ENCODE measurements at places on chromosomes 12 and 14.

- DNase-seq, result peak; percentile 88
These were observed at the start of gene ST8SIA1 for GRCh38 chr12:22334410-22335100. Gene ST8SIA1, minus strand, starts transcription at chr12:22334707. Its CDS starts 475 bp downstream, at chr12:22334232.

GRCh38 chr12:46261646-46262045 is 7.2 kb downstream of the SLC38A1 start:
- DNase-seq, result no peak

- DNase-seq, result no peak
These were observed 18.4 kb upstream of the PRPF39 start for GRCh38 chr14:45065540-45065939.

- DNase-seq, result no peak
These were observed 72.8 kb downstream of the TTC7B start for GRCh38 chr14:90743425-90743824.

- peak; percentile 27 for DNase-seq
These were observed 520 bp downstream of the CSRP2 start for GRCh38 chr12:76878099-76878898.

DNA sequence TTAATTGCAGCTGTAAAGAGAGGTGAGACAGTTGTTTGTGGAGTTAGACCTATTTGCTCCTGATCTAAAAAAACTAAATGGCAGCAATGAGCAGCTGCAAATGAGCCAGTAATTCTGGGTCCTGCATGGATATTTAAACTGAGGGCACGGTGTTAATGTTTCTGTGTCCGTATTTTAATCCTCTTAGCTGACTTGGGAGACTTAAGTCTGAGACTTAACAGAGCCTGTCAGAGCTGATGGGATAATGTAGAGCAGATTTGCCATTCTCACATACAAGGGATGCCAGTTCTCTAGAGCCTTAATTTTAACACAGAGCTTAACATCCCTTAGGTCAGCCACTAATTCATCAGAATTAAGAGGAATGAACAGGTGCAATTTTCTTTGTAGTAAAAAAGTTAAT is 178.6 kb upstream of the PDE3A start:
- no peak for DNase-seq

- DNase-seq, result no peak
These were observed 5.7 kb downstream of the MAP3K9 start for GRCh38 chr14:70803321-70804310.

- no peak for DNase-seq
These were observed 49.5 kb upstream of the ZDHHC17 start for GRCh38 chr12:76714415-76714814.
